Amniotic epithelial cell (primary cell): ENCODE measurements at places on chromosomes 7 and 10.

DNA sequence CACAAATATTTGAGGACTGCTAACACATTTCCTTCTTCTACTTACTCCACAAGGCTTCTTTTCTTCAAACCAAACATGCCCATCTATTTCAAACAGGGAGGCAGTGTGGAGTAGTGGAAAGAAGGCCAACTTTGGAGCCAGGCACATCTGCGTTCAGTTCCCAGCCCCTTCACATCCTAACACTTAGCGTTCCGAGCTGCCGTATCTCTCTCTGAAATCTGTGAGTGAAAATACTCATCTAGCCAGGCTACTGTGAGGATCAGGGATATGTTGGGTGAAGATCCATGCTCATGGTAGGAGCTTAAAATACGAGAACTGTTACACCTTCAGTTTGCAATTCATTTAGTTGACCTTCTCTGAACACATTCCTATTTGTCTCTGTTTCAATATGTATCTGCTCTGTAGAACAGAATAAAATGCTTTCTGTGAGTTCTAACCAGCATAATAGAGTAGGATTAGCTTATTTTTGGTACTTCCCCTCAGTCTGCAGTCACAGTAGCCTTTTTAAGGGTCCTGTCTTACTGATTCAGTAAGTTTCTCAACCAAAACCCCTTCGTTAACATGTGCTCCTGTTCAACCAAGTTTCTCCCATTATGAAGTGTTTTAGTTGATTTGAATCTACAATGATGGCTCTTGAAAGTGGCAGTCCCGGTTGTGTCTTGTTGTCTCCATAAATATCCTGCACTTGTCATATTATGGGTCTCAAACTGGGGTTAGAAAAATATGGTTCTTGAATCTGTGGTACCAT lies 3.3 kb upstream of the MEST start:
- no peak for DNase-seq

DNA sequence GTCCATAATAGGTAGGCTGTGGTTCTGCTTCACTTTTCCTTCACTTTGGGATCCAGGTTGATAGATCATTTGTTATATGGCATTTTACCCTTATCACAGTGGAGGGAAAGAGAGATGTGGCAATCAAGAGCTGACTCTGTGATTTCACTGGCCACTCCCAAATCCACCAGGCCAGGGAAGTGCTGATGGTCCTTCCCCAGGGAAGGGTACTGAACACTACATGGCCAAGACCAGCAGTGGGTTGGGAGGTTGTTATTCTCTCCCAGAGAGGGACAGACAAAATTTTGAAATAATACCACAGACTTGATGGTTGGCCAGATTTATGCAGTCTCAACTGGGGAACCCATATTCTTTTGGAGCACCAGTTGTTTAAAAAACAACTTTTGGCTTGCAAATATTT lies 102.5 kb downstream of the SND1 start:
- DNase-seq, result peak; percentile 13

GRCh38 chr10:123560301-123561140 lies 105.6 kb upstream of the GPR26 start:
- DNase-seq, result no peak

DNA sequence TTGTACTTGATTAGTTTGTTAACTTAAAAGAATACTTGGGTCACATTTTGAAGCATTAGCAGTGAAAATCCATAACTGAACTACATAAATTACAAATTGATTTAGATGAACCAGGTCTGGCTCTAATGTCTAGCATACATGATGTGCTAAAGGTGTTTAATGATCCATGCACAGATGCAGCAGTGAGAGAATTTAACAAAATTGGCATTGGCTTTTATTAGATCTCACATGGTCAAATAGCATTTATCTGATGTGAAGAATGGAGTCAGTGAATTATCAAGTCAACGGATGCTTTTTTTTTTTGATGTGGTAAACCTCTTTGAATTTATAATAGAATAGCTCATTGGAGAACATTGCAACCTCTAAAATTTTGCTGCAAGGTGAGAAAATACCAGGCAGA lies 293.0 kb upstream of the POT1 start:
- no peak for DNase-seq

DNA sequence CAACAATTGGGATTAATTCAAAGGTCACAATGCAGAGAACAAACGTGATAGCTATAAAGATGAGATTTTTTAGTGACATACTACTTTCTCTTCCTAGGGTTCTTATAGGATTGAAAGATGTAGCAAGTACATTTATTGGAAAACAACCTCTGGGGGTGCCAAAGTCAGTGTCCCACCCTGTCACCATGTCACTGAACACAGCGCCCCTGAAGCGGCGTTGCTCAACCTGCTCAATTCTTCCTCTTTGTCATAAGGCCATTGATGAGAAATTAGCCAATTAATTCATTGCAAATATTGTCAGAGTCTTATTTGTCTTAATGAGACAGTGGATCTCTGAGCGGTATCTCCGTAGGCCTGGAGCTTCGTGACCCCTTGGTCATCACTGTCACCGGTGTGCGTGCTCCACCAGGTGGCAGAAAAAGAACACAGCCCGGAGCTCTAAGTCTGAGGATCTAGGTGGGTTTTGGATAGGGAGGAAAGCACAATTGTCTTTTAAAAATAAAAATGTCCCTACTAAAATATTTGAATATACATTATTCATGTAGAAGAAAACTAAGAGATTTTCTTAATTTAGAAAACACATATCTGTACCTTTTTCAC lies 362.6 kb downstream of the PAXIP1 start:
- no peak for DNase-seq

DNA sequence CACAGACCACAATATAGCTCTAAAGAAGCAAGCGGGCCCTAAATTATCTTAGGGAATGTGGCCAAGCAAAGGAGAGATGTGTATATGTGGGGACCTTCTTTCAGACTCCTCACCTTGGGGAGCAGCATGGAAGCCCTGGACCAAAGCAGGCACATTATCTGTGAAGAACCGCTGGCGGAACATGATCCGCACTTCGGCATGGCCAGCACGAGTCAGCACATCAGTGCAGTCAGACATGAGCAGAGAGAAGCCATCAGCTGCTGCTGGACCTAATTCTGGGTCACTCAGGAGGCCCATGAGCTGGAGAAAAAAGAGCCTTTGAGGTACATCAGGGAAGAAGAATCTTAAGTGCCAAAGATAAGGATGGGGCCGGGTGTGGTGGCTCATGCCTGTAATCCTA lies 14.0 kb downstream of the ZDHHC16 start:
- DNase-seq, result no peak

GRCh38 chr7:3616306-3616705 lies 315.3 kb downstream of the SDK1 start:
- no peak for DNase-seq

DNA sequence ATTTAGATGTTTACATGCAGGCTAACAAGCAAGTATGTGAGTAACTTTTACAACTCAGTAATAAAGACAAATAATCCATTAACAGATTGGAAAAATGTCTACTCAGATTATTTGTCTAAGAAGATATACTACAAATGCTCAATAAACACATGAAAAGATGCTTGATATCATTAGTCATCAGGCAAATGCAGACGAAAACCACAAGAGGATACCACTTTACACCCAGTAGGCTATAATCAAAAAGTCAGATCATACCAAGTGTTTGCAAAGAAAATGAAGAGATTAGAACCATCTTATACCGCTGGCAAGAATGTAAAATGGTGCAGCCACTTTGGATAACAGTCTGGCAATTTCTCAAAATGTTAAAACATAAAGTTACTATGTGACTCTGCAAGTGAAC lies 84.1 kb downstream of the MALSU1 start:
- peak; percentile 43 for DNase-seq

- peak; percentile 2 for DNase-seq
Observed at GRCh38 chr7:112556633-112557032, 75.8 kb downstream of the LSMEM1 start.

GRCh38 chr10:17257466-17258321 lies 29.7 kb downstream of the VIM start:
- peak; percentile 70 for DNase-seq

GRCh38 chr10:96017191-96017687 lies 26.1 kb upstream of the CCNJ start:
- DNase-seq, result peak; percentile 66

DNA sequence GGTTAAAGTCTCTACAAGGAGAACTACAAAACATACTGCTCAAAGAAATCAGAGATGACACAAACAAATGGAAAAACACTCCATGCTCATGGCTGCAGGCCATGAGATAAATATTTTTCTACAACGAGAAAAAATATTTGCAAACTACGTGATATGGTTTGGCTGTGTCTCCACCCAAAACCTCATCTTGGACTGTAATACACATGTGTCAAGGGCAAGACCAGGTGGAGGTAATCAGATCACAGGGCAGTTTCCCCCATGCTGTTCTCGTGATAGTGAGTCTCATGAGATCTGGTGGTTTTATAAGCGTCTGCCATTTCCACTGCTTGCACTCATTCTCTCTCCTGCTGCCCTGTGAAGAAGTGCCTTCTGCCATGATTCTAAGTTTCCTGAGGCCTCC lies 57.8 kb downstream of the COA1 start:
- DNase-seq, result no peak

- peak; percentile 85 for DNase-seq
Observed at GRCh38 chr10:23314835-23315239, 29.8 kb downstream of the C10orf67 start.

GRCh38 chr10:37868796-37869195 lies 11.4 kb upstream of the ZNF248 start:
- no peak for DNase-seq

- no peak for DNase-seq
Observed at GRCh38 chr10:14362104-14362503, 31.4 kb upstream of the FRMD4A start.

DNA sequence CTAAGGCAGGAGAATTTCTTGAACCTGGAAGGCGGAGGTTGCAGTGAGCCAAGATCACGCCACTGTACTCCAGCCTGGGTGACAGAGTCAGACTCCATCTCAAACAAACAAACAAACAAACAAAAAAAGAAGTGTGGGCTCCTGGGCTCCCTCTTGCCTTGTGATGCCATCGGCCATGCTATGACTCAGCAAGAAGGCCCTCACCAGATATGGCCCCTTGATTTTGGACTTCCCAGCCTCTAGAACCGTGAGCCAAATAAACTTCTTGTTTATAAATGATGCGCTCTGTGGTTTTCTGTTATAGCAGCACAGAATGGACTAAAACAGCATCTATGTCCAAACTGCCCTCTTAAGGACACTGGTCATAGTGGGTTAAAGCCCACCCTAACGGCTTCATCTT lies 29.9 kb upstream of the RHEB start:
- no peak for DNase-seq

DNA sequence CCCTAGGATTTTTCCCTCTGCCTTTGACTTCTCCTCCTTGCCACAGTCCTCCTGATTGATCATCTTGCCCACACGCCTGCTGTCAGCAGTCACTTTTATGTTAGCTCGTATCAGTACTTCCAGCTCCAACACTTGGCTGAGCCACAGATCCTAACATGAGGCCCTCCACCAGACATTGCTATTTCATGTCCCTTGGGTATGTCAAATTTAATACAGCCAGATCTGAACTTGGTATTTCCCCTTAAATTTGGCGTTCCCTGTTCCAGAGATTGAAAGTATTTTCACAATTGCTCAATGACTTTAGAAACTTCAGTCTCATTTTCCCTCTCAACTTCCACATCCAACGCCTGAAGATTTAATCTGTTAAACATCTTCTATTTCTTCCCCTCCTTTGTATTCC lies 140.4 kb downstream of the RNLS start:
- no peak for DNase-seq

GRCh38 chr10:78229489-78229888 lies 195.8 kb downstream of the RPS24 start:
- DNase-seq, result no peak
